Urinary bladder (tissue), 4 donors: ENCODE measurements at places on chromosomes 7 and 10. TPM values are rescaled to one million over a fixed set of nuclear protein-coding genes. Genes with fewer than 3 reads are reported as not detected.

GRCh38 chr7:98250789-98251188 lies 1.2 kb downstream of the TECPR1 start:
- DNase-seq = no peak

GRCh38 chr10:34526758-34527730 lies 288.1 kb downstream of the PARD3 start:
- no peak for DNase-seq

DNA sequence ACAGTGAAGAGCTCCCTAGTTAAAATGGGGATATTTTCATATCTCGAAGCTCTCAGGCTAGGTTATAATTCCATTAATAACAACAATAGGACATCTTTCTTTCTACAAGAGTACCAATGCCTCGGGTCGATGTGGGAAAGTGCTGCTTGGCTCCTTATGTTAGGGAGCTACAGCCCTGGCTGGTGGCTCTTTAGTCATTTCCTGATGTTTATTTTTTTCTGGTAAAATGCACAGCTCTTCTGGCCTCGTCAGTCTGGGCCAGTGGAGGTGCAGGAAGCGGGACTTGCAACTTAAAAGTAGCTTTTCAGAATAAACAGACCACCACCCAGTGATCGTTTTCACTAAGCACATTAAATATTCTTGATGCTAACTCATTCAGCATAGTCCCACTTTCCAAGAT lies 58.3 kb downstream of the MKX start:
- no peak for DNase-seq

The CHRM2 gene
- total RNA-seq = 19.8 TPM

The GPR141 gene
- 3.1 TPM for total RNA-seq
